ENCODE measurements at places on chromosomes 12 and 14. TPM values are rescaled to one million over a fixed set of nuclear protein-coding genes. Genes with fewer than 3 reads are reported as not detected.

Gene SUDS3
- polyA plus RNA-seq: 15.6 TPM

Gene RDH16
- polyA plus RNA-seq: not detected

DNA sequence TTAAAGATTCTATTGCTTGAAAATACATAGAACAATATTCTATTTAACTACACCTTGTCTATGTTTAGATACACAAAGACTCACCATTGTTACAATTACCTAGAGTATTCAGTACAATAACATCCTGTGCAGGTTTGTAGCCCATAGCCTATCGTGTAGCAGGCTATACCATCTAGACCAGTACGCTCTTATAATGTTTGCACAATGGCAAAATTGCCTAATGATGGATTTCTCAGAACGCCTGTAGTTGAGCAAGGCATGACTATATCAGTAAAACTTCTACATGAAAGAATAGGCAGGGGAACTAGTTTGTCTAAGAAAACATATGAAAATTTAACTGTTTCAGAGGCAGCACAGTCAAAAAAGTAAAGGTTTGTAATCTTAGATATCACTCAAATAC, 375.9 kb downstream of the DAD1 start:
- no peak for DNase-seq

Gene CBLN3
- polyA plus RNA-seq: 0.46 TPM

Gene SMIM41
- 0.61 TPM for polyA plus RNA-seq

- peak; percentile 85 for DNase-seq
These were observed 100.5 kb downstream of the LRRC74A start for GRCh38 chr14:76926521-76927251.

Measured in sigmoid colon (tissue), 7 donors.